Osteocyte (in vitro differentiated cells): ENCODE measurements at places on chromosomes 6 and 20.

GRCh38 chr6:45667300-45667699 lies 289.6 kb upstream of the SUPT3H start:
- H3K36me3 ChIP-seq = peaks cover 2% of the 10 kb centered on the region
- H3K27ac ChIP-seq = no peak overlapping the region
- H3K4me1 ChIP-seq = peaks cover 34% of the 10 kb centered on the region
- DNase-seq = peak; percentile 68

GRCh38 chr6:40909811-40910210 lies 129.2 kb downstream of the UNC5CL start:
- DNase-seq = no peak
- H3K27ac ChIP-seq = no peak overlapping the region
- H3K4me1 ChIP-seq = peaks cover 2% of the 10 kb centered on the region
- no peaks in the 10 kb centered on the region for H3K36me3 ChIP-seq
- no peak overlapping the region for H3K4me3 ChIP-seq

- no peak overlapping the region for H3K27ac ChIP-seq
- H3K27me3 ChIP-seq = no peaks in the 10 kb centered on the region
- no peak for DNase-seq
- H3K4me3 ChIP-seq = no peak overlapping the region
- no peaks in the 10 kb centered on the region for H3K36me3 ChIP-seq
Observed at GRCh38 chr20:52959125-52959524, 13.0 kb upstream of the TSHZ2 start.

DNA sequence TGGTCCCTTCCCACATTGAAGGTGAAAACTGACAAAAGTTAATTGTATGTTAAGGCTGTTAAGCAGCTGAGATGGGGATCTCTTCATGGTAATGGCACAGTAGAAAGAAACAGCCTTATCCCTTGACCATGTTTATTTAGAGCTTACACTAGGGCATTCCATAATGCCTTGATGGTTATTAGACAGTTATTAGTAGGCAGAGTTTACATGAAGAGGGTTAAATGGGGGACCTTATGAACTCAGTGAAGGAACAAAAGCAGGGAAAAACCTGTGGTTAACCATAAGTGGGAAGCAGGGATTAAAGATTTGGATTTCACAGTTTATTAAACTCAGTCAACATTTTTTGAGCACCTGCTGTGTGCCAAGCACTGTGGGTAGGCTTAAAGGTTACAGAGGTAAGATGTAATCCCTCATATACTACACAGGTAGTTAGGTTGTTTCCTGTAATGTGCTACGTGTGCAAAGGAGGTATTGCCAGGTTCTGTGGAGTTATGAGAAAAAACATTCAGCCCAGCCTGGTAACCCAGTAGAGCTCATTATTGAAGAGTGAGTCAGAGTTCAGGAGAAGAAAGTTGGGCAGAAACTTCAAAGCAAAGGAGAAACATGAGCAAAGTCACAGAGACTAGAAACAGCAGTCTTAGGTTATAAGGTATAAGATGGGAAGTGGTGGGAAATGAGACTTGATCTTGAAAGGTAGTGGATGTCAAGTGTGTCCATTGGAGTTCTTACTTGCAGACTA lies 32.3 kb upstream of the GNRH2 start:
- H3K4me1 ChIP-seq = no peaks in the 10 kb centered on the region
- no peak for DNase-seq
- no peak overlapping the region for H3K4me3 ChIP-seq
- peaks cover 33% of the 10 kb centered on the region for H3K36me3 ChIP-seq

- no peak for DNase-seq
- no peak overlapping the region for H3K4me3 ChIP-seq
- H3K27ac ChIP-seq = no peak overlapping the region
- no peaks in the 10 kb centered on the region for H3K27me3 ChIP-seq
Observed at GRCh38 chr20:56664796-56665195, 35.7 kb downstream of the TFAP2C start.

DNA sequence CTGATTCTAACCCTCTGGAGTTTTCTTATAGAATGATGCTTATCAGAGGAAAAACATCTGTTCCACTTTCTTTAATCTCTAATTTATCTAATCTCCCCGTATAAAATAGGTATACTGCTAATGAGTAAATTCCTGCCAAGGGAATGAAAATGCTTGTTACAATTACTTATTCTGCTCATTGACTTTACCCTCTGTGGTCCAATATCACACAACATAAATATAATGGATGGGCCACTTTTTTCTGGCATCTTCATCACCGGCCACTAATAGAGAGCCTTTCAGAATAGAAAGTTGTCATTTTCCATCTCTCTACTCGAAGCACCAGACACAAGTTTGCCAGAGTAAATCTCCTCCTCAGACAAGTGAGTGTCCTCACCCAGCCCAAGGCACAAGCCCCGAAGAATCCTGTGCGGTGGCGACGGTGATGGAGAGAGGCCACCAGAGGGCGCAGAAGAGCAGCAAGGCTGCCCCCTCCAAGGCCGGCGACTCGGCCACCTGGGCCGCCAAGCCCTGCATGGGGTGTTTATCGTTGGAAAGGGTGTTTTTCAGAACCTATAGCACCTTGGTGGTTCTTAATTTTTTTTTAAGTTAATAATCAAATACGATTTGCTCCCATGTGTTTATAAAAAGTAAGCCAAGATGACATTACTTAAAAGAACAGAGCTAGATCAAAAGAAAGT lies 212.9 kb upstream of the ARID1B start:
- peak; percentile 91 for DNase-seq
- no peak overlapping the region for H3K27ac ChIP-seq

DNA sequence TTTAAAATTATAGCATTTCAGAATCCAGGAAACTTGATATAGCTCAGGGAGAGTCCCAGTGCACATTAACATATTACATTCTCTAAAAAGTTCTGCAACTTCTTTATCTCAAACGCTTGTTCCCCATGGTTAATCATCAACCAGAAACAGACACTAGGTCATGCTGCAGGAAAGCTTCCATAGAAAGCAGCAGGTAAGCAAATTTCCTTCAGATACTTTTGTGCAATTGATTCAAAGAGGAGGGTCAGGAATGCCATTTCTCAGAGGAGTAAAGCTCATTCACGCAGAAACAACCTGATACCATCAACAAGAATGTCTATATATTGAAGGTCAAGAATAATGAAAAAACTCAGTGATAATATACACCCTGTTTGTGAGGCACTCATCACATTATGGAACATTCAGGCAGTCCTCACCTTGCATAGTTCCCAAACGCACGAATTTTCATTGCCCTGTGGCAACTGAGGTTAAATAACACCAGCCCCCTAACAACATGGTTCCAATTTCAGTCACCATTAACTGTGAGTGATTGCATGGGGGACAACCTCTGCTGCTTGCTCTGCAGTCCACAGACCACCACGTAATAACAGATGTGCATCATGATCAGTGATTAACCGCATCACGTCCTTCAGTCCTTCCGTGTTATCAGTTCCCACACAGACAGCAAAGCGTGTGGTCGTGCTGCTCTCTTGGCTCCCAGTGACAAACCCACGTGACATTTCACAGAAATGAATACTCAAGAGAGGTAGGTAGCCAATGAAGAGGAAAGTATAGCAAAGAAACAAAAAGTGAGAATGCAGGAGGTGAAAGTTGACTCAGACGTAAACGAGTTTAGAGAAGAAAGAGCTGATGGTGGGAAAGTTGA lies 95.7 kb downstream of the LY86 start:
- peaks cover 23% of the 10 kb centered on the region for H3K4me1 ChIP-seq
- H3K27me3 ChIP-seq = peaks cover 13% of the 10 kb centered on the region
- DNase-seq = no peak
- H3K4me3 ChIP-seq = no peak overlapping the region
